ENCODE measurements at places on chromosomes 5 and 9. TPM values are rescaled to one million over a fixed set of nuclear protein-coding genes. Genes with fewer than 3 reads are reported as not detected.
A peak's percentile ranks its signal among the peaks of the same experiment; 100 is the strongest.

- DNase-seq, result no peak
Observed at GRCh38 chr5:19261879-19262278, 726.1 kb downstream of the CDH18 start.

The MARCOL gene
- polyA plus RNA-seq, result not detected

GRCh38 chr5:5209510-5210286 is 69.6 kb downstream of the ADAMTS16 start:
- DNase-seq, result no peak

- no peak for DNase-seq
Observed at GRCh38 chr9:27371382-27371781, 74.4 kb upstream of the EQTN start.

DNA sequence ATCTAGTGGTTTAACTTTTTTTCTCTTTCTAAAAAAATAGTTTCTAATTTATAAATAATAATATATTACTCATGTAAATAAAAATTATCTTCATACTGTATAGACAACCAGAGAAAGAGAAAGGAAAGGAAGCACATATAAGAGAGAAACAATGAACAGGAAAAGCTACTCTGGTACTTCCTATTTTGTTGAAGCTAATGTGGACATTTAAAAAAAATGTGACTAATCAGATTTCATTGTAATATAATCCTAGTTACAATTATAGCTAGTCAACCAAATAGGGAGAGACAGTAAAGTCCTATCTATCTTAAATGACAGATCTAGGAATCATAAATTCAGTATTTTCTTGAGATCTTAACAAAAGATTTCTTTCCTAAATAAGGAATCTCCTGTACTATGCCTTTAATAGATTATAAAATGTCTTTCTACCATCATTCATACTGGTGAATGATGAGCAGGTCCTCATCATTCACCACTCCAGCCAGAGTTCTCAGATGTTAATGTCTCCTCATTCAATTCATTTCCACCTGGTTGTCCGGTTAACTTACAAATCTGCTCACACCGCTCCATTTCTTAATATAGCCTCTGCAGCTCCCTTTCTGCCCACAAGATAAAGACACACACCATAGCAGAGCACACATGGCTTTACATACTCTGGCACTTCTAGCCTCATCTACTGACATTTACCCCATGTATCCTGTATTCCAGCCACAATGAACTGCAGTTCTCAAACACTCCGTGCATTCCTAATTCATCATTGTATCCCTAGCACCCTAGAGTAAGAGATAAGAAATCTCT is 30.9 kb downstream of the ZFR start:
- no peak for DNase-seq

- DNase-seq, result no peak
Observed at GRCh38 chr5:167402671-167403070, 888.8 kb upstream of the WWC1 start.

DNA sequence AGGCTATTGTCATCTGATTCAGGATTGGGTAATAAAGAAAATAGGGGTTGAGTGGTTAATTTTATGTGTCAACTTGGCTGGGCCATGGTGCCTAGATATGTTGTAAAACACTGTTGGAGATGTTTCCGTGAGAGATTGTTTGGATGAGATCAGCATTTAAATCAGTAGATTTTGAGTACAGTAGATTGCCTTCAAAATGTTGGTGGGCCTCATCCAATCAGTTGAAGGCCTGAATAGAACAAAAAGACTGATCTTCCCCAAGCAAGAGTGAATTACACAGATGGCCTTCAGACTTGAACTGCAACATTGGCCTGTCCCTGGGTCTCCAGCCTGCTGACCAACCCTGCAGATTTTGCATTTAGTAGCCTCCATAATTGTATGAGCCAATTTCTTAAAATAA is 401.3 kb upstream of the KIF2A start:
- no peak for DNase-seq

The MARCHF11 gene
- polyA plus RNA-seq, result not detected

DNA sequence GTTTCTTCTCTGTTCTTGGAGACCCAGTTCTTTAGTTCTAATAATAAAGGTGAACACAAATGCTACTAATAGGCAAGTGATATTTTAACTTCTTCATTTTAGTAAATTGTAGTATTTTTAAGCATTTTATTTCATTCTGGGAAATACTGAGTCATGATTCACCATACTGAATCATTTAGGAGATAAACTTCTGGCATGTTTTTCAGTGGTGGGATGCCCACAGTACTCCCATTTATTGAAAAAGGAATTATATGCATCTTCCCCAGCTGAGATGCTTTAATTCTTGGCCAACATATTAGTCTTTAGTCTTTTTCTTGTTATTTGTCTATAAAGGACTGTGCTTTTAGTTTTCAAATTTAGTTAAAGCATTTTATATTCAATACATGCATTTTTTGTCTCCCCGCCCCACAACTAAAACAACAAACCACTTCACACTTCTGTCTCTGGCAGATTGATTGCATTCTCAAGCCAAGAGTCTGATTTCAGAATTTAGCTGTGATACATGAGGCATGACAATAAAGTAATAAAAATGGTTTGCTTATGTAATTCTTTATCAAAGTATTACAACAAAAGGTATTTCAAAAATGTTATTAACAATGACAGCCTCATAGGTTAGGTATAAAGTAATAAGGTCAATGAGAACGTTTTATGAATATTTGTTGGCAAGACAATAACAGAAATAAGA is 125.2 kb upstream of the CDH18 start:
- DNase-seq, result no peak

The PFN3 gene
- polyA plus RNA-seq, result not detected

DNA sequence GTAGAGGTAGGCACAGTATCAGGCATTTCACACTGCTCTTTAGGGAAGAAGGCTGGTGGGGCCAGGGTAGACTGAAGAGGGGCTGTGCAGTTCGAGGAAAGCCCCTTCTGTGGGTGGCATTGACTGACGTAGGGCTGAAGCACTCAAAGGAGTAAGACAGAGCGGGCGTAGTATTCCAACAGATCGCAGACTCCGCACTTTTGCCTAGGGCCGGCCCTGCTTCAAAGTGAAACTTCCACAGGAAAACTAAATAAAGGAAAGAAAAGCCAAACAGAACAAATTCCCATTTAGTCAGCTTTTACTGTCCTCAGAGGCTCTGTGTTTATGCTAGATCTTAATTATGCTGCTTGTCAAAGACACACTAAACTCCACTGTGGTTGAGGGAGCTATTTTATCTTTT is 493.0 kb upstream of the WWC1 start:
- no peak for DNase-seq

- no peak for DNase-seq
Observed at GRCh38 chr9:13432904-13433303, 153.4 kb upstream of the MPDZ start.

The MEIKIN gene
- polyA plus RNA-seq, result not detected

DNA sequence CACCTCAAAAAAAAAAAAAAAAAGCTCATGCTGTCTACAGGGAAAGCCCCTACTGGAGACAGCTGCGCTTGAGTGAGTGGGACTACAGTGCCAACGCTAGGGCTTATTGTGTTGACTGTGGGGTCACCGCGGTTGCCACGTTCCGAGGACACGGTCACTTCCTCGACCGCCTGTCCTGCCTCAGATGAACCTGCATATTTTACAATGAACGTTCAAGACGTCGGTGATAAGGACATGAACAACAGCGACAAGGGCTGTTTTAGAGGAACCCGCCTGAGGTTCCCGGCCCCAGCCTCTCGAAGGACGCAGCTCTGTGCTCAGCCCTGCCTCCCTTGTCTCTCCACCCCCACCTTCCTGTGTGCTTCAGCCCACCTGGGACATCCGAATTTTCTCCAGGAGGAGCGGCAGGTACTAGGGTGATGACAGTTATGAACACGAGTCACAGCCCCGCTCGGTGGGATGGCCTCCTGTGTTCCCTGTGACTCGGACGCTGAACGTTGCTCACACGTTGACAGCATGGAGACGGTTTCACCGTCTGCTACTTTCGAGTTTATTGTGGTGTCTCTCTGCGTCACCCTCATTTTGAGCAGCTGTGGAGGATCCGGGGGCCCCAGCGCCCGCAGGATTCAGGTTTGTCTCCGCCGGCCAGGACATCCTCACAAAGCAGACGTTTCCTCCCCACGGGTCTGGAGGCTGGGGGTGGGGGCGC is 11.3 kb upstream of the DIPK1B start:
- peak; percentile 80 for DNase-seq

DNA sequence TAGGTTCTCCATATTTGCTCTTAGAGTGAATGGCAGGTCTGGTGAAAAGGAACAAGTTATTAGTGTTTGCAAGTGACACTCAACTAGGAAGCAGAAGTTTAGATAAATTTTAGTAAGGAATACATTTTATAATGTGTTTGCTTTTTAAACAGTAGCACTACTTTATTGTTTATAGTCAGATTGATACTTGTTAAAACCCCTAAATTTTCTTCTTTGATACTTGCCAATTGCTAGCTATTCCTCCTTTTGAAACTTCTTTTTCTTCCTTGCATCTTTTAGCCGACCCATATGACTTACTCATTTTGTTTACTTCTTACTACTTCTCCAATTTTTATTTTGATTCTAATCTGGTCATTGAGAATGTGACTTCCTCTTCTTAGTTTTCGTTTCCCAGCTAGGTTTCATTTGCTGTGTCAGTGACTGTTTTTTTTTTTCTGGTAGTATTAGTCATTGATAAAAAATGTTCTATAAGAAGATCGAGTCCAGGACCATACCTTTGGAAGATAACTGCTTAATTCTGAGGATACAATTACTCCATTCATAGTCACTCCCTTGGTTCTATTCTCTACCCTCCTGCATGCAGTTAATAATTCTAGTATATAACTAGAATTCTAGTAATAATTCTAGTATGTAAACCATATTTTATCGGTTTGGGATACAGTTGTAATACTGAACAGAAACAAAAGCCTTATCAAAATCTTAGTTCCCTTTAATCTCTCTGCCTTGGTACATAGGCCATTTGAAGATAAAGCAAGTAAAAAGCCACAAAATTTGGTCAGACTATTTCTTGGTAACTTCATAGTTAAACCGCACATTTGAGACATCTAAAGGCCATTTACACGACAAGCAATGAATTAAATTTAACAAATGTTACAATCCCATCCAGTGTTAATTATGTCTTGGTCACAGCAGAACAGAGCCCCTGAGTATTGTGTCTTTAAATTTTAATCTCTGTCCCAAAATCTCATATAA is 2.8 kb upstream of the RICTOR start:
- DNase-seq, result no peak

- no peak for DNase-seq
Observed at GRCh38 chr9:93949694-93950449, 5.3 kb downstream of the BARX1 start.

The CEL gene
- 2.4 TPM for polyA plus RNA-seq

DNA sequence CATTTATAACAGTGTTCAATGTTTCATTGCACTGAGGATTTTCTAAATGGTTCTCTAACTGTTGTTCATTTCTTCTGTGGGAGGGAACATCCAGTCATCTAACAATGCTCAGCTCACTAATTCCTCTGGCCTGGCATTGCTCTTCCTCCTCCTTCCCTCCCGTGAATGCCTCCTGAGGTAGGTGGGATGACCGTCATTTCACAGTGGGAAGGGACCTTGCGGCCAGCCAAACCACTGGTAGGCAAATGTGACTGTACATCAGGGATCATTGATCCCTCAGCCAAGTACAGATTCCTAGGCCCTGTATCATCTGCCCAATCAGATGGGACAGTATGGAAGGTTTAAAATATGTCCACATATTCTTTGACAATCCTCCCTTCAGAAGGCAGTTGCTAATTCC is 23.7 kb upstream of the VDAC1 start:
- no peak for DNase-seq

DNA sequence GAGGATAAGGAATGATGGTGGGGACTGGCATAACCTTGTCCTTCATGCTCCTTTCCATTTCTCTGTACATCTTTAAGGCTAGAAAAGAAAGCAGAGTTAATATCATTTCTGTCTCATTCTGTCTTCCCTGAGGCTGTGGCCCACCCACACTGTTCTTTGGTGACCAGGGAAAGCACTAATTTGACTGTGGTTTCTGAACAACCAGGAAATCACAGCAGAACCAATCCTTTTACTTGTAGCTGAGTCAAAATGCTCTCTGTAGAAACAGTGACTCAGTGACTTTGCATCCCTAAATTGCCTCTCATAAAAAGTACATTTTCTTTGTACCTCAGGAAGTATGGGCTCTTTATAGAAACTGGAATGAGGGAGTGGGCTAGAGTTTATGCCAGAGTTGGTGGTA is 28.1 kb downstream of the IL33 start:
- DNase-seq, result no peak

The TUSC1 gene
- 12.1 TPM for polyA plus RNA-seq

GRCh38 chr5:52672459-52672858 is 115.3 kb upstream of the ITGA1 start:
- no peak for DNase-seq

GRCh38 chr9:129664746-129665388 is 580 bp upstream of the PRRX2 start:
- DNase-seq, result no peak

The HMMR gene
- 21.7 TPM for polyA plus RNA-seq

The IRX2 gene
- polyA plus RNA-seq, result 53.1 TPM

GRCh38 chr5:106121972-106122605 is 1548.6 kb downstream of the EFNA5 start:
- DNase-seq, result no peak

The GTF3C4 gene
- 25.3 TPM for polyA plus RNA-seq

DNA sequence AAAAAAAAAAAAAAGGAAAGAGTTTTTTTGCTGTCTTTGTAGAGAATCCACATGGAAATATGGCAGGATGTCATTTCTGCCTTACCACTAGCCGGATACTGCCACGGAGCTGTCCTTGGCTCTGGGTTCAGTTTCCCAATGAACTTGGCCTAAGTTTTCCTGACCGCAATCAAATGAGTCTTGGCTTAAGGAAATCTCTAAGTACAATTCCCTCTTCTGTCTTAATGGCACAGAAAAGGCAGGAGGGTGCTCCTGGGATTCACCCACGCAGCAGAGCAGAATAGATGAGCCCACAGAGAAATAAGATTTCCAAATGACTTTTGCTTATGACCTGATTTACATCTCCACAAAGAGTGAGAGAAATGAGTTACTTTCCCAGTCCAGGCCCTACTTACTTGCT is 284.0 kb upstream of the VLDLR start:
- DNase-seq, result no peak

- DNase-seq, result no peak
Observed at GRCh38 chr9:114179516-114179915, 24.2 kb downstream of the COL27A1 start.

The TGFBI gene
- 139 TPM for polyA plus RNA-seq

The CDHR2 gene
- polyA plus RNA-seq, result 0.30 TPM

- DNase-seq, result peak; percentile 14
Observed at GRCh38 chr9:126696401-126697145, 82.8 kb downstream of the LMX1B start.

GRCh38 chr9:132240841-132241482 is 79.1 kb downstream of the NTNG2 start:
- DNase-seq, result peak; percentile 90

- no peak for DNase-seq
Observed at GRCh38 chr5:150189728-150190502, at the start of gene SLC6A7. TSS of gene SLC6A7 (plus strand) at chr5:150190062. CDS start at chr5:150190328, 266 bp downstream.

- no peak for DNase-seq
Observed at GRCh38 chr5:142421228-142421617, 96.4 kb upstream of the SPRY4 start.

GRCh38 chr5:133663397-133664054 is 51.2 kb upstream of the FSTL4 start:
- DNase-seq, result no peak

GRCh38 chr5:33203931-33204330 is 236.8 kb upstream of the TARS1 start:
- no peak for DNase-seq

- DNase-seq, result no peak
Observed at GRCh38 chr5:115379622-115380344, 83.3 kb upstream of the CCDC112 start.

Data from left lung (tissue), 14 donors.